AG04449 (cell line): ENCODE measurements at places on chromosomes 13 and 19.
A peak's percentile ranks its signal among the peaks of the same experiment; 100 is the strongest.

DNA sequence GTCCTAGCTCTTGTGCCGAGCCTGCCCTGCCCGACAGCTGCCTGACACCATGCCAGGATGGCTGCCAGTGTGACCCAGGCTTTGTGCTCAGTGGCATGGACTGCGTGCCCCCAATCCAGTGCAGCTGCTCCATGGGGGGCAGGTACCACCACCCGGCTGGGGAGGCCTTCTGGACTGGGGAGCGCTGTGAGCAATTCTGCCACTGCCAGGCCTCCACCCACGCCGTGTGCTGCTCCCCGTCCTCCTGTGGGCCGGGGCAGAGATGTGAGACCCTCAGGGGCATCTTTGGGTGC, 9.4 kb upstream of the FXYD3 start:
- no peak for DNase-seq

GRCh38 chr13:106140476-106140875, 395.0 kb downstream of the EFNB2 start:
- no peak for DNase-seq

- peak; percentile 31 for DNase-seq
Observed at GRCh38 chr13:59950266-59950665, 213.5 kb downstream of the DIAPH3 start.

DNA sequence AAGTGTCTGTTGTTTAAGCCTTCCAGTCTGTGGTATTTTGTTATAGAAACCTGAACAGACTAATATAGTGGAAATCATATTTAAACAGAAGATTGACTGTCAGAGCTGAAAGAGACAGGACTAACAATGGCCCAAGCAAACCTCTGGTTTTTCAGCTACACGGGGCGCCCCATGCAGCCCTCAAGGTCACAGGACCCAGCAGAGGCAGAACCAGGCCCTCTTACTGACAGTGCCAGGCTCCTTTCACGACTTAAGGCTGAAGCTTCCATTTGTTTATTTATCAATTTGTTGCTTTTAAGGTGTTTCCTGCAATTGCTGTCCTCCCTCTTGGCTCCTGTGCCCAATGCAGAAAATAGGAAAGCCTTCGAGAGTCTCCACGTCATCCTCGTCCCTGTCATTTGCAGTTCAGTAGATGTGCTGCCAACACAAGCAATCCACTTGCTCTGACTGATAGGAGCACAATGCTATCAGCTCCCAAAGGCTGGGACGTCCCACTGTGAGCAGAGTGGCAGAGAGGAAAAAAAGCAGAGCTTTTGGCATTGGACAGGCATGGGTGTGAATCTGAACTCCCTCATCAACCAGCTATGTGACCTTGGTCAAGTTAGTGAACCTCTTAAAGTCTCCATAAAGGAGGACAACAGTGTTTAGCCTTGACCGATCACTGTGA, 10.5 kb upstream of the SLC7A1 start:
- DNase-seq, result no peak

- no peak for DNase-seq
Observed at GRCh38 chr19:56263319-56263718, 9.2 kb upstream of the EDDM13 start.

DNA sequence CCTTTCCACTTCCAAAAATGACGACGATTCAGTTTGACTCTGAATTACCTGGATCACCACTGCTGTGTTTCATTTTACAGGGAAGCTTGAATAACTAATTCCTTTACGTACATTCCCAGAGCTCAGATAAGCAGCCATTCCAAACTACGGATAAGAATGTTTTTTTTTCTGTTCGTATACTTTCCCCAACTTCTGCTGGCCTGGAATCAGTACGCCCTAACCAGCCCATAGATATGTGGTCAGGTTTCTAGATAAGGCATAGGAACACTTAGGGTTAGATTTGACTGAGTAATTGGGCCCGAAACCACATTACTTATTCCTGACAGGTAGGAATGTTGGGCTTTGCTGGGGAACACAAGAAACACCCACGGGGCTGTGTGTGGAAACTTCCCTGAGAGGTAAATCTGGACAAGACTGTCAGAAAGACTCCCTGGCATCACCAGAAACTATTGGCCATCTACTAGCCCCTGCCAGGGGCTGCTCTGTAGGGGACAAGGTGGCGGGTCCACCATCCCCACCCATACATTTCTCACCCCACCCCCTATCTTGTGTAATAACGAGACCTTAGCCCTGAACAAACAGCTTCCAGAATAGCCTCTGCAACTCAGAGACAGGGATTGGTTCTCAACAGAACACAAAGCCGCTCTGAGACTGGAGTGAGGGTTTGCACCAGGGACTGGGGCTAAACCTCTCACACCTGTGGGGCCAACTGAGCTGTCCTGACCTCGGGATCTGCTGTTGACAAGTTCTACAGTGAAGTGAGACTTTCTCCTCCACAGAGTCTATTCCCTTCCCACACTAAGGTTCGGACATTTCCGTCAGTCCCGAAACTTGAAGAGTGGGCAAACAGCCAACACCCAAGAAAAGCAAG, 15.6 kb downstream of the RHPN2 start:
- DNase-seq, result no peak

GRCh38 chr19:4609878-4610511, 29.3 kb upstream of the TNFAIP8L1 start:
- DNase-seq, result no peak

DNA sequence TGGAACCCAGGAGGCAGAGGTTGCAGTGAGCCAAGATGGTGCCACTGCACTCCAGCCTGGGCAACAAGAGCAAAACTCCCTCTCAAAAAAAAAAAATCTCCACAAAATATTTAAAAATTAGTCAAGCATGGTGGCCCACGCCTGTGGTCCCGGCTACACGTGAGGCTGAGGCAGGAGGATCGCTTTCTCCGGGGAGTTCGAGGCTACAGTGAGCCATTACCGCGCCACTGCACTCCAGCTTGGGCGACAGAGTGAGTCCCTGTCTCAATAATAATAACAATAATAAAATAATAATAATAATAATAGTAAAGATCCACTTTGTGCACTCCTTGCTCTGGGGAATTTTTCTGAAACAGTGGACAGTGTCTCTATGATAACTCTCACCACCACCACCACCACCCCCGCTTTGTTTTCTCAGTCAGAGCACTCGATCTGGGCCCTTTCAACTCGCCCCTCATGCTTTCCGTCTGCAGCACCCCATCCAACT, 8.7 kb downstream of the NAPSA start:
- DNase-seq, result no peak

DNA sequence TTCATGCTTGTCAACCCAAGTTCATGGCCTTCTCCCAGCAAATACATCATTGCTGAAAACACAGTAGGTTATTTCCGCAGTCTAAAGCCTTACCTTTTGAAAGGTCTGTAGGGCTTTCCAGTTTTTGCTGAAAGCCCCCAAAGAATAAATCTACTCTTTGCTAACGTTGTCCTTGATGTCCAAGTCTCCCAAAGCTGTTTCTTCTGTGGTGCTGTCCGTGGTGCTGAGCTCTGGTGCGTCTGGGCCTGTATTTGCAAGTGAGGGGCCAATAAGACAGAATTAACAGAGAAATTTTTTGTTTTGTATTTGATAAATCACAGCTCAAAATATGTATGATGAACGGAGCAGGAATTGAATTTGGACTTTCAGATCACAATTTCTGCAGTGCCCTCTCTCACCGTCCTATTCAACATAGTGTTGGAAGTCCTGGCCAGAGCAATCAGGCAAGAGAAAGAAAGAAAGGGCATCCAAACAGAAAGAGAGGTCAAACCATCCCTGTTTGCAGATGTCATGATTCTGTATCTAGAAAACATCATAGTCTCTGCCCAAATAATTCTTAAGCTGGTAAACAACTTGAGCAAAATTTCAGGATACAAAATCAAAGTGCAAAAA, 9.8 kb upstream of the LGALS16 start:
- DNase-seq, result no peak

DNA sequence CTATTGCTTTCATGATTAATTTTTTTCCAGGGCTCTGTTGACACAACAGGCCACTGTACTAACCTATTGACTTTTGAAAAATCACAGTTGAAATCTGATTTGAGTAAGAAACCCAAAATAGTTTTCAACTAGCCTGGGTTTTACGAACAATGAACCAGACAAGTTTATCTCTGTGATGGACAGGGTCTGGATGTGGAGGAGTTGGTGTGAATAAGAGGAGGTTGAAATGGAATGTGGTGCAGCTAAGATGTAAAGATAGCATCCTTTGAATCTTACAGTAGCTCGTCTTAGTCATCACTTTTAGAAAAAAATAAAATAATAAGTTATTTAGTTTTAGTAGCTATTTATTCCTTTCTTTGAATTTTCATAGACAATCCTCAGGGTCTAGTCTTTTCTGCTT, 8.3 kb upstream of the OXGR1 start:
- no peak for DNase-seq

DNA sequence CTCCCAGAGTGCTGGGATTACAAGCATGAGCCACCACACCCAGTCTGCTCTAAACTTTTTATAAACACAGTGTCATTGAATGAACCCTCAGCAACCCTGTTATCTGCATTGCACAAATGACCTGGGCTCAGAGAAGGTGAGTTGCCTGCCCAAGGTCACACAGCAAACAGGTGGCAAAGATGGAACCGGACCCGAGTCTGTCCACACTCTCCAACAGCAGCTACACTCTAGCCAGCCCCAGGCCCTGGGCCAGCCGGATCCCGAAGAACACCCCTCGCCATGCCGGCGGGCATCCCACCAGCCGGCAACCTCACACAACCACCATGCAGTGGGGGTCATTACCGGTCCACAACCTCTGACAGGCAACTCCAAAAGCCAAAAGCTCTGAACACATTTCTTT, 14.5 kb downstream of the ERCC2 start:
- DNase-seq, result no peak

- DNase-seq, result no peak
Observed at GRCh38 chr13:25686831-25687470, 315.2 kb downstream of the ATP8A2 start.

DNA sequence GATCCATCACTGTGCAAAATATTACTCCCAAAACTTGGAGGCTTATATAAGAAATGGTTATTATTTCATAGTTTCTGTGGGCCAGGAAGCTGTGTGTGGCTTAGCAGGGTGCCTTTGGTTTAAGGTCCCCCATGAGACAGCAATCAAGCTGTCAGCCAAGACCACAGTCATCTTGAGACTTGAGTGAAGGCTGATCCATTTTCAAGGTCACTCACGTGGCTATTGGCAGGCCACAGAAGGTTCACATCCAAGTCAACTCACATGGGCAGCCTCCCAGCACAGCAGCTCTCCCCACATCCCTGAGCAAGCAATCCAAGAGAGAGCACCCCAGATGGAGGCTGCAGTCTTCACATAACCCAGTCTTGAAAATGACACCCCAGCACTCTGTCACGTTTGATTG, 537.4 kb downstream of the MYO16 start:
- DNase-seq, result no peak

- DNase-seq, result no peak
Observed at GRCh38 chr13:61276401-61276800, 139.2 kb downstream of the PCDH20 start.

GRCh38 chr19:5091018-5091683, 122.2 kb downstream of the KDM4B start:
- no peak for DNase-seq

DNA sequence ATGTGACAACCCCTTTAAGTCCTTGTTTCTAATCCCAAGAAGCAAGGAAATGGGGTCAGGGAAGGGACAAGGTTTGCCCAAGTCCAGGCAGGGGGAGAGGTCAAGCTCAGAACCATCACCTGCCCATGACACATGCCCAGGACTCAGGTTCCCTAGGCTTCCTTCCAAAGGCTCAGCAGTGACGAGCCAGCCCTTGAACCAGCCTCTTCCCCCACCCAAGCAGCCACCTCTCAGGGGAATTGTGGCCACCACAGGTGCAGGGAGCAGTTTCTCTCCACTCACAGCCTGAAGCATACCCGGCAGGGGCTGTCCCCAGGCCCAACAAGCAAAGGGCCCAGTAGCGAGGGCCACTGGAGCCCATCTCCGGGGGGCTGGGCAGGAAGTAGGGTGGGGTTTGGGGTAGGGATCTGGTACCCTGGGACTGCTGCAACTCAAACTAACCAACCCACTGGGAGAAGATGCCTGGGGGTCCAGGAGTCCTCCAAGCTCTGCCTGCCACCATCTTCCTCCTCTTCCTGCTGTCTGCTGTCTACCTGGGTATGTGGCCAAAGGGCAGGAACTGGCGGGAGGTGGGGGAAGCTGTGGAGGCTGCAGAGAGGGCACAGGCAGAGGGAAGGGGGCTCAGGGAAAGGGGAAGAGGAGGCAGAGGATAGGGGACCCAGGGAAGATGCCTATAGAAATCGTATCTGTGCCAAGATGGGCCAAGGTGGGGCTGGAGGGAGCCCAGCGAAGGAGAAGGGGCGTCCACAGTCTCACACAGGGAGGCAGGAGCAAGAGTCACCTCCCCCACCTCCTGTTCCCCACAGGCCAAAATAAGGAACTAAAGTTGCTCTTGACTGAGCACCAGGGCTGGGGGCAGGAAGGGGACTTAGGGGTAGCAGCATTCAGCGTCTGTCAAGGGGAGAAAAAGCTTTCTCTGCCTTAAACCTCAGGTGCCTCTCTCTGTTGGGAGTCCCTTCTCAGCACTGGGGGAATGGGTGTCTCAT, at the start of gene CD79A:
Gene CD79A (plus strand): TSS at position 433 of the 986 bp plus-strand sequence. CDS start 26 bp downstream, at position 459.
- no peak for DNase-seq

DNA sequence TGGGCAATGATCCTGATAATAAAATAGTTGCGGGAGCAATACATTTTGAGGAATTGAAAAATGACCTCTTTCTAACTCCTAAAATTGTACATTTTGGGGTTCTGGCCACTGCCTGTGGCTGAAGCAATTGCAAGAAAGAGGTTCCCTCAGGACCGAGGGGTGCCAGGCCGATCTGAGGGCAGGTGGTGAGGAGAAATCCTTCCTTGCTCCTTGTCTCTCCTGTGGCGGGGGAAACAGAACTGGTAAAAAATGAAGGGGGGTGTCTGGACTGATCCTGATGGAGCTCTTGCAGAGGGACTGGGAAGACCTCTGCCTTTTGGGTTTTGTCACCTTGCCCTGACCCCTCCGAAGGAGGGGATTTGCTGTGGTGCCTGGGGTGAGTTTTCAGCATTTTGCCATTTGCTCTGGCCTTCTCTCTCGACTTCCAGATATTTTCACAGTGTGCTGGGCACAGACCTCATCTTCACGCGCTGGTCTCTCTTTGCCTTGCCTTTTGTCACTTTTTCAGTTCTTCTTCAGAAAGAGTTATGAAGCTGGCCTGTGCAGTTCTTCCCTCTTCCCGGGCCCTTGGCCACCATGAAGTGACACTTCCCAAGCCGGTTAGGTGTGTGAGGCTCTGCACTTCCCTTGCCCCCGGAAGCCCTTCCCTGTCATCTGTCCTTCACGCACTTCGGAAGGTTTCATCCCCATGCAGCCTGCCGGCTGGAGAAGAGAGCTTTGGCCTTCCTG, 22.2 kb downstream of the NFIX start:
- no peak for DNase-seq

- DNase-seq, result no peak
Observed at GRCh38 chr19:49333811-49334288, 1.4 kb upstream of the CD37 start.

- DNase-seq, result no peak
Observed at GRCh38 chr13:44160591-44161191, 212.9 kb upstream of the SERP2 start.

- DNase-seq, result no peak
Observed at GRCh38 chr19:14408491-14409145, 10.5 kb downstream of the DDX39A start.

GRCh38 chr19:51124729-51125128, at the start of gene SIGLEC9:
Gene SIGLEC9 (plus strand): TSS chr19:51124906. CDS start chr19:51124975, 69 bp downstream.
- DNase-seq, result no peak

GRCh38 chr13:23697772-23698313, 127.6 kb downstream of the TNFRSF19 start:
- no peak for DNase-seq
